ENCODE measurements at places on chromosomes 3 and 15. TPM values are rescaled to one million over a fixed set of nuclear protein-coding genes. Genes with fewer than 3 reads are reported as not detected.

The CYP1A1 gene
- 0.71 TPM for total RNA-seq

The RTF1 gene
- total RNA-seq: 15.3 TPM

The CSPG4 gene
- 15.3 TPM for total RNA-seq

The DPPA4 gene
- total RNA-seq: not detected

The CYP8B1 gene
- not detected for total RNA-seq

The SOX14 gene
- total RNA-seq: not detected

The GABRR3 gene
- total RNA-seq: 0.09 TPM

The CLDN11 gene
- total RNA-seq: 563 TPM

The GCNT3 gene
- total RNA-seq: 0.14 TPM
